ENCODE measurements at places on chromosomes 3 and 15. TPM values are rescaled to one million over a fixed set of nuclear protein-coding genes. Genes with fewer than 3 reads are reported as not detected.

SCAANT1 gene
- total RNA-seq: not detected

- no peak for DNase-seq
Measured at GRCh38 chr3:139630542-139630941, 47.2 kb downstream of the NMNAT3 start.

- DNase-seq: no peak
Measured at GRCh38 chr3:159532577-159532976, 456.1 kb upstream of the IL12A start.

- no peak for DNase-seq
Measured at GRCh38 chr15:72229076-72229946, 1.7 kb downstream of the PKM start.

GRCh38 chr3:123082370-123083065 lies 15.7 kb downstream of the PDIA5 start:
- no peak for DNase-seq

DNA sequence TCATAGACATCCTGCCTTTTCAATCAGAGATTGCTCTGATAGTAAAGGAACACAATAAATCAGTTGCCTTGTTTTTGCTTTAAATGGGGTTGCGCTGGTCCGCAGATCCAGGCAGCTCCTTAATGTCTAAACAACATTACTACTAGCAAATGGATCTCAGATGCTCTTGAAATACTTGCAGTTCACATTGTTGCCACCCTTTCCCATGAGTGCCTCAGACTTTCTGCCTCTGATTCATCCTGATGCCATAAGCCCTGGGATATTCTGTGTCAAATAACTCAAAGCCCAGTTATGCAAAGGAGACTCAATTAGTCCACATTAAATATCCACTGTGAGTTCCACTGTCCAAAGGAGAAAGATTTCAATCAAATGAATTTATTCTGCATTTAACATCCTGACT lies 196.7 kb downstream of the PLCH1 start:
- DNase-seq: no peak

GRCh38 chr3:48599509-48600285 lies 4.6 kb upstream of the COL7A1 start:
- DNase-seq: no peak

DNA sequence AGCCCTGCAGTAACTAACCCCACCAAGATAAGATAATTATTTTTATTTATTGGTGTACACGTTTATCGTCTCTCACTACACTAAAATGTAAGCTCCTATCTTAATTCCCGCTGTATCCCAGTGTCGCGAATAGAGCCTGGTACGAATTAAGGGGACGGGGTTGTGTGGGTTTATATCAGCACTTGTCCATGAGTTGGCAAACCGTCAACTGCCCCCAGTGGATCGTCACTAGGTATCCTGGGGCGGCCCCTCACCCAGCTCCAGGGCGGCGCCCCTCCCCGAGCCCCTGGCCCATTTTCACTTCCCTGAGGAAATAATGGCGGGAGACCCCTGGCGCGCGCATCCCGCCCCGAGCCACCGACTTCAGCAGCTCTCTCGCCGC lies 465 bp downstream of the RUVBL1 start:
- no peak for DNase-seq

Data from body of pancreas (tissue), 4 donors.